ENCODE measurements at places on chromosomes 5 and 9.

DNA sequence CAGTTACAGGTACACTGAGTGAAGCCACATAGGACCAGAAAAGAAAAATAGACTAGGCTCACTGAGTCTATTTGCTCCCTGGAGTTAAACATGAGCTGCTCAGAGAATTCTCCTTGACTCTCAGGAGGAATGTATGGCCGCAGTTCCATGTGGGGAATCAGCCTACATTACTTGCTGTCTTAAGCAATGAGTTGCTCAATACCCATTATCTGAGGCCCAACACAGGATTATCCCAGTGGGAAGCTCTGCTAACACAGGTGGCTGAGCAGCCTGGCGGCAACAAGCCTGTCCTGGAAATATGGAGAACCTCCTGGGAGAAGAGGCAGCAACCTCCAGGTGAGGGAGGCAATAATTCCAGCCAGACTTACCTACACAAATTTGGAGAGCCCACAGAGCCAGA is 177.5 kb upstream of the NREP start:
- DNase-seq, result no peak

- DNase-seq, result peak; percentile 62
These were observed 724 bp downstream of the SGTB start for GRCh38 chr5:65721050-65721719.

GRCh38 chr9:99490729-99491128 is 268.6 kb downstream of the SEC61B start:
- DNase-seq, result no peak

GRCh38 chr5:64789457-64789856 is 20.7 kb downstream of the CWC27 start:
- no peak for DNase-seq

DNA sequence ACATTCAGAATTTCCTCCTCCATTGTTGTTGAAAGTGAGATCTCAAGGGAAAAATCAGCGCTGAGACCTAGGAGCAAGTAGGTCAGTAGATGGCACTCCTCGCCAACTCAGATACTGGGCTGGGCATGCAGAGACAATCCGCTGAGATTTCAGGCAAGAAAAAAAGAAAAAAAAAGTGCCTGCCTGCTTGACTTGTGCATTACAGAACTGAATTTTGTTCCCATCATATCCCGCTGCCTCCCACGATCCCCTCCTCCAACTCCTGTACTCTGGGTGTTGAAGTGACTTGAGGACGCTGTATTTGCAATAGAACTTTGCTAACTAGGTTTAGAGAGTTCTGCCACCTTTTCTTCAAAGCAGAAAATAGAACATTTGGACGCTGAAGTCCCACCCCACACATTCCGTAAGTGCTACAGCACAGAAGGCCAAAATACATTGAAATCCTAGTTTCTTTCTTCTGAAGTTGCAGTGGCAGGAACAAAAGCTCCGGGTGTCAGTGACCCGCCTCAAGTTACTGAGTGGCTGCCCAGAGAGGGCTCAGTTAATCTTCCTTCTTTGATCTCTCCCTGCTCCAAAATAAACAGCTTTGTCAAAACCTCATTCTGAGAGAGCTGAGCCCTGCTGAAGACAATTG is 265.8 kb downstream of the MLLT3 start:
- DNase-seq, result peak; percentile 76

GRCh38 chr5:106047341-106047740 is 1623.4 kb downstream of the EFNA5 start:
- DNase-seq, result no peak

DNA sequence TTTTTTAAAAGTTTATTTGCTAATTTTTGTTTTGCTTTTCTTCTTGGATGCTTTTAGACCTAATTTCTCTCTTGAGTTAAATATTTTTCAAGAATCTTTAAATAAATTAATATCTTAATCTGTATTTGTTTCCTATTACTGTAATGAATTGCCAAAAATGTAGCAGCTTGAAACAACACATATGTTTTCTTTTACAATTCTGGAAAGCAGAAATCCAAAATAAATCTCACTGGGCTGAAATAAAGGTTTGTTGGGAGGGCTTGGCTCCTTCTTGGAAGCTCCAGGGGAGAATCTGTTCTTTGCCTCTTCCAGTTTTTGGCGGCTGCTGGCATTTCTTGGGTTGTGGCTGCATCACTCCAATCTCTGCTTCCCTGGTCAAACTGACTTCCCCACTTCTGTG is 658.1 kb upstream of the ARRDC3 start:
- no peak for DNase-seq

GRCh38 chr9:107782789-107783188 is 293.2 kb upstream of the KLF4 start:
- DNase-seq, result no peak

- DNase-seq, result no peak
These were observed 93.3 kb downstream of the PARP8 start for GRCh38 chr5:50759526-50760270.

DNA sequence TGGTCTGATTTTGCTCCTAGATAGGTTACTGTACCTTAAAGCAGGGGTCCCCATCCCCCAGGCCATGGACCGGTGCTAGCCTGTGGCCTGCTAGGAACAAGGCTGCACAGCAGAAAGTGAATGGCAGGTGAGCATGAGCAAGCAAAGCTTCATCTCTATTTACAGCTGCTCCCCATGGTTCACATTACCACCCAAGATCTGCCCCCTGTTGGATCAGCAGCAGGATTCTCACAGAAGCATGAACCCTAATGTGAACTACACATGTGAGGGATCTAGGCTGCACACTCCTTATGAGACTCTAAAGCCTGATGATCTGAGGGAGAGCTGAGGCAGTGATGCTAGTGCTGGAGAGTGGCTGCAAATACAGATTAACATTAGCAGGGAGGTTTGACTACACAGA is 78.1 kb downstream of the DRD1 start:
- no peak for DNase-seq

GRCh38 chr9:131520503-131520902 is 10.6 kb downstream of the UCK1 start:
- DNase-seq, result no peak

GRCh38 chr5:68406767-68407241 is 191.2 kb downstream of the PIK3R1 start:
- peak; percentile 72 for DNase-seq

GRCh38 chr5:67095346-67096171 is 101.0 kb downstream of the CD180 start:
- DNase-seq, result no peak

DNA sequence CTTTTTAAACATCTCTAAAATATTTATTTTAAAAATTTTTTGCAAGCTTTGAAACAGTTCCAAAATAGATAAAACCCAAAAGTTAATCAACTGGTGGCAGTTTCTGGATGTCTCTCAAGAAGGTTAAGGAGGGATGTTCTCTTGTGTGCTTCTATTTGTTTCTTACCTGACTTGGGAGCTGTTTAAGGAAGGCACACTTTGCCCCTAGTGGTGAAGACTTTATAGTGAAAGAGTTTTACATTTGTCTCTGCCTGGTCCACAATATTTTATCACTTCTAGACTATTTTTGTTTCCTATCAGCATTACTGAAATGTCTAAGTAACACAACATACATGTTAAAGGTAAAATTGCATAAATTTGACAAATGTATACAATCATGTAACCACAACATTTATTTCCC is 552.8 kb downstream of the SEMA5A start:
- no peak for DNase-seq

DNA sequence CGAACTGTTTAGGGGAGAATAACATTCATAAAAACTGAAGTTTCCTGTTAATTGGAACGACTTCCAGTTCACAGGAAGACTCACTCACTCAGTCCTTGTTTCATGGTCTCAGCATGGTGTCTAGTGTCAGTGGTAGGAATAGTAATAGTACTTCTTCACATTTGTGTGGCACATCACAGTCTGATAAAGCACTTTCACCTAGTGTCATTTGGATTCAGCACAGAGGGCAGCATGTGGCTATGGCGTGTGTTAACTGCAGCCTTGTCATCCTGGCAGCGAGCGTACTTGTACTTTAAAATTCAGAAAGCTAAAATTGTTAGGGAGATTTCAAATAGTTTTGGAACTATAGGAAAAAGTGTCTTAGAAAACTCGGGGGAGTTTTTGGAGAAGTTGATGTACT is 72.4 kb downstream of the VCAN start:
- DNase-seq, result no peak

GRCh38 chr5:55905251-55905650 is 54.1 kb downstream of the IL31RA start:
- DNase-seq, result no peak

GRCh38 chr5:76325326-76325725 is 77.8 kb upstream of the IQGAP2 start:
- no peak for DNase-seq

GRCh38 chr9:16718296-16718695 is 152.2 kb downstream of the BNC2 start:
- DNase-seq, result no peak

DNA sequence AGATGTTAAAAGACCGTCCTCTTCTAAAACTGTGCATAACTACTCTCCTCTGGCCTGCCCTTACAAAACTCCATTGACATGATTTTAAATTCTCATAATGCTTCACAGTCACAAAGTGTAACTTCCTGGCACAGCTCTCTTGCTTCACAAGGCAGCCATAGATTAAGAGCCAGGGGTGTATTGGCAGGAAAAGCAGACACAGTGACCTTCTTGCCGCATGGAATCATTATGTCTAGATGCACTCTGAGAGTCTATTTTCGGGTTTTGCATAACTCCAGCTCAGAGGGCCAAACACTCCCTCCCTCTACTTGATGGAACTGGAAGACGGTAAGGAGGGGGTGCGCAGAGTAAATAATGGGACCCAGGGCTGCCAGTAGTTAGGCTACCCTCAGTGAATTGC is 110.1 kb downstream of the MARCHF3 start:
- no peak for DNase-seq

GRCh38 chr5:14039576-14039975 is 95.1 kb upstream of the DNAH5 start:
- DNase-seq, result no peak

- no peak for DNase-seq
These were observed 44.1 kb upstream of the MROH2B start for GRCh38 chr5:41115281-41115680.

DNA sequence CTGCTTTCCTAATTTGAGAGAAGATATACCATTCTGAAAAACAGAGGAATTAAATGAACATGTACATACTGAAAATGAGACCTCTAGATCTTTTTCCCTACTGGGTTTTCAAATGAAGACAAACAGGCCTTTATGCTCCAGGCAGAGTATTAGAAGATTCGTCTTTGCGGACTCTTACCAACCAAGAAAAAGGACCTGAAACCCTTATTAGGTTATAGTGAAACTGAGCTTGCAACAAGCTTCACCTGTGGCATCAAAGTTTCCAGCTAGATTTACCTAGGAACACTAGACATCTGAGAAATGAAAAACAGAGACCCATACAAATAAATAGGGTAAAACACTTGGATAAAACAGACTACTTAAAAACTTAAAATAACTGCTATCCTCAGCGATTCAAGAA is 46.3 kb downstream of the SMIM15 start:
- no peak for DNase-seq

- DNase-seq, result no peak
These were observed 388.8 kb downstream of the ZSWIM6 start for GRCh38 chr5:61720829-61721228.
